Fibroblast of skin of scalp (primary cell): ENCODE measurements at places on chromosomes 11 and 22.
A peak's percentile ranks its signal among the peaks of the same experiment; 100 is the strongest.

DNA sequence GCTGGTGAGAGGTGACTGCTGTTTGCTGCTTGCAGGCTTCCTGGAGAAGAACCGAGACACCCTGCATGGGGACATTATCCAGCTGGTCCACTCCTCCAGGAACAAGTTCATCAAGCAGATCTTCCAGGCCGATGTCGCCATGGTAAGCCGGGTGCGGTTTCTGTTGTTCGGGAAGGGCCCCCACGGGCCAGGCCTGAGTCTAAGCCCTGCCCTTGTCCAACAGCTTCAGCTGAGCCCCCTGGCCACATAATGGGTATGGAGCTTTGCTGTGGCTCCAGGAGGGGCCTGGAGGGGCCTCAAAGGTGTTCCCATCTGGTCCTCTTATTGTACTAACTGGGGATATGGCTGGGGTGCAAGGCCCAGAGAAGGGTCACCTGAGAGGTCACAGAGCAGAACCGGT lies 38.0 kb downstream of the MYO7A start:
- DNase-seq = no peak

GRCh38 chr11:128942817-128943427 lies at the start of gene TP53AIP1:
TSS of gene TP53AIP1 (minus strand) at chr11:128942871. CDS start at chr11:128937818, 5,053 bp downstream.
- DNase-seq = no peak

GRCh38 chr11:59193587-59194130 lies 19.1 kb downstream of the MPEG1 start:
- no peak for DNase-seq

DNA sequence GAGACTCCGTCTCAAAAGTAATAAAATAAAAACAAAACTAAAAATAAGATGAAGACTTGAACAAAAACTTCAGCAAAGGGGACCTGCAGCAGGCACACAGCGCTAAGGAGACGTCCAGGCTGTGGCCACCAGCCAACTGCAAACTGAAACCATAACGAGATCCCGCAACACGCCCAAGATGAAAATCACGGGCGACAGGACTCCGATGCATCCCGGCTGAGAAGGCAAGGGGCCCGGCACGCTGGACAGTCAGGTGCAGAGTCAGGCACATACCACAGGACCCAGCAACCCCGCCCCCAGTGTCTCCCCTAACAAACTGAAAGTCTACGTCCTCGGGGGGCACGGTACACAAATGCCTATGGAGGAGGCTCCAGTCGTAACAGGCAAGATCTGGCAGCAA lies 9.2 kb downstream of the HRAS start:
- DNase-seq = no peak

DNA sequence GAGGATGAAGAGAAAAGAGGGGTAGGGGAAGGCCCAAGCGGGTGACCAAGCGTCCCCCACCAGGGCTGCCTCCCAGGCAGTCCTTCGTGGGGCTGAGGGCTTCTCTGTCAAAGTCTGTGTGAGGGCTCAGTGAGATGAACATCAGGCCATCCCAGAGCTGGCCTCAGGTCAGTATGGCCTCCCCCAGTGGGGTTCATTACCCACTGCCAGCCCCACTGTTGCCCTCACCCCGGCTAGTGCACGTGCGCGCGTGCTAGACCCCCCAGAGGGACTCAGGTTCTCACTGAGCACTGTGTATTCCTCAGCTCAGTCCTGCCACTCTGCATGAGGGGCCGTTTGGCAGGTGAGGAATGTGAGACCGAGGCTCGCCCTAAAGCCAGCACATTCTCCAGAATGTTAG lies 3.3 kb downstream of the KDELR3 start:
- no peak for DNase-seq

GRCh38 chr11:15764948-15765347 lies 591.4 kb downstream of the SOX6 start:
- DNase-seq = no peak

DNA sequence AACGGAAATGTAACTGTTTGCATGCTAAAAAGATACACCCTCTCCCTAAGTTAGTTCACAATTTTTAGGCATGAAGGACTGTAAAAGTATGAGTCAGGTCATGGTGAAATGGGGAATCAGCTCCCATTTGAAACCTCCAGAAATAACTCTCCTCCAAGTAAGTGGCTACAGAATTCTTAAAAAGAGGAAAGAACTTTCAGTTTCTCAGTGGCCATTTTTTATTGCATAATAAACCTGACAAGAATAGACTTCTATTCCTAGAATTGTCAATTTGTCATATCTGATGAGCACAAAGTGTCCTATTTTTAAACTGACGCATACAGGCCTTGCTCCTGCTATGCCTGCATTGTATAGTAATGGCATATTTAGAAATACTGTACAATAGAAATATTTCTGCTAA lies 612.2 kb downstream of the CNTN5 start:
- no peak for DNase-seq

DNA sequence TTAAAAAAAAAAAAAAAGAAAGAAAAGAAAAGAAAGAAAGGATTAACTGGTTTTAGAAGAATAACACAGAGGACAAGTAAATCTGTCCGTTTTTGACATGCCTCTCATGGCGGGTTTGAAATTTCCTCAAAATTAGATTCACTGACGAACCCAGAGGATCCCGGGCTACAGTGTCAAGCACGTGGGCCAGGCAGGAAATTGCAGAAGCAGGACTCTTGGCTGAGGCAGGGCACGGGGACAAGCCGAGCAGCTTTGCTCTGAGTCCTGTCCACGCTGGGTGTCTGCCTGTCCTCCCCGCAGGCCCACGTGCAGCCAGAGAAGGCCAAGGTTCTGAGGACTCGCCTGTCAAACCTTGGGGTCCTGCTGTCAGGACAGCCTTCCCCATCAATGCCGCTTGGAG lies 24.7 kb downstream of the GAL start:
- DNase-seq = no peak

GRCh38 chr11:15768321-15768720 lies 588.0 kb downstream of the SOX6 start:
- DNase-seq = no peak

DNA sequence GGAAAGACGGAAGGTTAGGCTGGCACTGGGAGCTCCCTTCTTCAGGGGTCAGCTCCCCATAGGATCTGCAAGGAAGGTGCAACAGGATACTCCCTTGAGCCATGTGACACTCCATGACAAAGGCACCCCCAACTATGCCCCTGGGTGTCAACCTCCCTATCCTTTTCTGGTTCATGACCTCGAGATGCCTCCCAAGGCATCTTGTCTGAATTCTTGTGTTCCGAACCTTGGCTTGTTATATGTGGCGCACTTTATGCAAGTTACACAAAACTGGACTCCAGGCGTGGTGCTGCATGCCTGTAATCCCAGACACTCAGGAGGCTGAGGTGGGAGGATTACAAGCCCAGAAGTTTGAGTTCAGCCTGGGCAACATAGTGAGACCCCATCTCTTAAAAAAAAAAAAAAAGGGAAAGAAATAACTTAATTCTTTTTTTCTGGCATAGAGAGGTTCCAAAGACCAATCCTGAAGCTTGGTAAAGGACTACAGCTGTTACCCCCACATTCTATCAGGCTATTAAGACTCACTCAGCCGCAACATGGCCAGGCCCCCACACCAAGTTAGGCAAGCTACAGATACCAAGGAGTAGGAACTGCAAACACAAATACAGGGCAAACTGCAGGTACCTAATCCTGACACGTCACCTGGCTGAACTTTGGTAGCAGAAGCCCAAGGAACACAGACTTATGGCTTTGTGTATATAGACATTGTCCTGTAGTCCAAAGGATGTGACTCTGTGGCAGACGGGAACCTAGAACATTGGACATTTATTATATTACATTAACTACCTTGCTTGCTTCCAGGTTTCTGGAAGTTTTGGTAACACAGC lies 1.4 kb downstream of the C11orf24 start:
- DNase-seq = no peak

GRCh38 chr22:50606165-50606945 lies 5.8 kb downstream of the MAPK8IP2 start:
- DNase-seq = no peak

DNA sequence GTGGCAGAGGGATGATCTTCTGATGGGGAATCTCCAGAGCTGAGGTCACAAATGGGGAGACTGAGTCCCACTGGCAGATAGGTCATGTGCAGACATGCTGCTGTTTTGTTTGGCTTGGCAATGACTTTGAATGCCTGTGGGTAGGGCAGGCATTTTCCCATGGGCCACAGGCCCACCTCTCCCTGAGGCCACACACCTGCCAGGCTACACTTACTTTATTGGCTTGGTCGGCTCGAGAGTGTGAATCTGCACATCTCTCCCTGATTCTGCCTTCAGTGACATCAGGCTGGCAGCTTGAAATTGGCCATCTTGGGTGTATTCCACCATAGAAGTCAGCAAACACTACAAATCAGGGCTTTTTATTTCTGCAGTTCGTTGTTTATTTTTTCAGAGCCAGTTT lies 91.5 kb downstream of the GRIK4 start:
- DNase-seq = no peak

- peak; percentile 60 for DNase-seq
These were observed 478.2 kb downstream of the BUD13 start for GRCh38 chr11:116294630-116295029.

- DNase-seq = no peak
These were observed 26.3 kb downstream of the APLNR start for GRCh38 chr11:57210781-57211180.

GRCh38 chr11:112134473-112134872 lies 29.4 kb downstream of the IL18 start:
- no peak for DNase-seq

DNA sequence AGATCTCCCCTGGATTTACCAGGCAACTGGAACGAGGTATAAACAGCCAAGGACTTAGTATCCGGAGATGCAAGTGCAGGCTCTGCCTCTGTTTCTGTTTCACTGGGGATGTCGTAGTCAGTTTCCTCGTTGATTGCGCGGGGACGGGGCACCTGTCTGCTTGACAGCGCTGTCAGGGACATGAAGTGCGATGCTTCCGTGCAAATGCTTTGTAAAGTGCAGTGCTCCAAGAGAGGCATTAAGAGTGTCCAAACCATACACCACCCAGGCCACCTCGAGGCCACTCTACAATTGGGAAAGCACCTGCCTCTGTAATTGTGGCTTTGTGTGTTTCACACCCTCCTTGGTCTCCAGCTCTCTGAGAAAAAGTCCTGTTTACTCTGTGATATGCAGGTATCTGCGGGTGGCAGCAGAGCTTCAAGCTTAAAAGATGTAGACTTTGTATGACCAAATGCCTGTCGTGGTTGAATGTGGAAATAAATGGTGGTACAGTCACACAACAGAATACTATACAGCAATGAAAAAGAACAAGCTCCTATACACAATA lies 18.6 kb upstream of the CD5 start:
- DNase-seq = no peak

- DNase-seq = peak; percentile 51
These were observed 238.8 kb downstream of the TTC28 start for GRCh38 chr22:28440592-28441390.

DNA sequence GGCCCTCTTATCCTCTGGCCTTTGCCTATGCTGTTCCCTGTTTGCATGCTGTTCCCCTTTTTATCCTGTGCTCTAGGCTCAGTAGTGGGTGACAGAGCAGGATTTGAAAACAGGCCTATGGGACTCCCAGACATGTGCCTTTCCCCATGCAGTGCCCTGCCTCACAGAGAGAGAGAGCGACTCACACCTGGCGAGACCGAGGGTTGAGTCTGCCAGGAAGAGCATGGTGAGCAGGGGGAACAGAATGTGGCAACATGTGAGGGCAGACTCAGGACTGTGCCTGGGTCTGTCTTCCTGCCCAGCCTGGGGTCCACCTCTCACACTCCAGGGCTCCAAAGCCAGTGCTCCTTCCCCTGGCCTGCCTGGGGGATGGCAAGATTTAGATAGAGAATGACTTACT lies 75.0 kb downstream of the NFAM1 start:
- DNase-seq = no peak

DNA sequence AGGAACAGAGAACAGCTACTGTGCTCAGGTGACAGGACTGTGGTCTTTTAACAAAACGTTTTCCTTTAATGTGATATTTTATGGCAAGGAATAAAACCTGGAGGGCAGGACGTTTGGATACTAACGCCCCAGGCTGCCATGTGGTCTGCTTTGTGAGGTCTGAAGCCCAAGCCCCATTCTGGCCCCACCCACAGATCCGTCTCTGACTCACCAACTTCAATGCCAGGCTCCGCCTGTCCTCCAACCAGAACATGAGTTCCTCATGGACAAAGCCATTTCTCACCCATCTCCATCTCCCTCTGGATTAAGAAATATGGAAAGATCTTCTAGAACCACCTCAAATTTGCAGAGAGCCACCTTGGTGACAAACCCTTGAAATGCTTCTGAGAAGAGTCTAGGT lies 148.8 kb downstream of the CRYBB2 start:
- DNase-seq = peak; percentile 76

- DNase-seq = peak; percentile 43
These were observed 626 bp upstream of the TBX10 start for GRCh38 chr11:67640021-67640757.

GRCh38 chr22:41201141-41201540 lies 4.0 kb upstream of the L3MBTL2 start:
- DNase-seq = no peak

DNA sequence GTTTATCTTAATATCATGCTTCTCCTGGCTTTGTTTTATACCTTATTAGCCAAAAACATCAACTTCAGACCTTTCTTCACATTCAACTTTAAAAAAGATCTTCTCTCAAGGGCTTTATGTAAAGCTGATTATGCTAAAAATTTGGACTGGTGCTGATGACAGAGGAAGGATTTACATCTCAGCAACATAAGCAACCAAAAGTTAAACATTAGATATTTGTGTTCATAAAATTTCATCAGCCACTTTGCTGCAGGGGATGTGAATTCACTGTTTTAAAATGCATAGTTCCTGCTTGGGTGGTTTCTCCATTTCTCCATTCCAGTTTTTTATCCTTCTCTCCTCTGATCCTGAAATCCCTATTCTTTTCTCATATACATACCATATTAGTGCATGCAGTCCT lies 398.6 kb upstream of the DDI1 start:
- peak; percentile 40 for DNase-seq

DNA sequence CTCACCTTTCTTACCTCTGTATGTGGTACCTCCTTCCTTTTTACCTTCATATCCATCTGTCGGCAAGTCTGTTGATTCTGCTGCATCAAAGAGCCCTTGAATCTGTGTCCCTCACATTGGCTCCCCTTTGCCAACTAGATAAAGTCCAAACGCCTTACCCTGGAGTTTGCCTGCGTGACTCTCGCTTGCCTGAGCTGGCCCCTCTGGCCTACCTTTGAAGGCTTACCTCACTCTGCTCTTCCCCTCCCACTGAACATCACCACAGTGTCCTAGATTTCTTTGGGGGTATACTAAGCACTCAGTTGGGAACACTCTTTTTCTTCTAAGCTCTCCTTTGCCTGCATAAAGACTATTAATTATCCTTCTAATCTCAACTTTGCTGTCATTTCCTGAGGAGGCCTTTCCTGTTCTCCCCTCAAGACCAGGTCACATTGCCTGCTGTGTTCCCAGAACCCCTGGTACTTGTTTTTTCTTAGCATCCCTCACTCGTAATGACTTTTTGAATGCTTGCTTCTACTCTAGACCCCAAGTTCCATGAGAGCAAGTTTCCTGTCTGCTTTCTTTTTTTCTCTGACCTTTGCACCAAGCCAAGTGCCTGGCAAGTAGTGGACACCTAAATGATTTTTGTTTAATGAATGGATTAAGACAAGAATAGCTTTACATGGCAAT lies 67.8 kb upstream of the ADORA2A start:
- no peak for DNase-seq

- DNase-seq = no peak
These were observed 4.2 kb downstream of the AMPD3 start for GRCh38 chr11:10459029-10459970.
